ENCODE measurements at places on chromosomes 6 and 20.

DNA sequence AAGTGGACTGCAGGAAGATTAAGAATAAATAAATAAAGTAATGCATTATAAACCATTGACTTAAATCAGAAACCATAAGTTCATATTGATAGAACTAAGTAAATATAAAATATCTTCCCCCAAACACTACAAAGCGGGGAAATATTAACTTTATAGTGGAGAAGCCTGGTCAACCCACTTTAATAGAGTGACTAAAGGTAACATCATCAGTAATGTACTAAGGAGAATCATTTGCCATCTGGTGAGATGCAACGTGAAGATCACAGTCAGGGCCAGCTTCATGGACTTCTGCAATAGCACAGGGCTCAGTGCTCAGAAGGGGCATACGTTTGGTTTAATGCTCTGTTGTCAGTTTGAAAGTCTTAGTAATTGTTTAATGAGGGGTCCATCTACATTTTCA is 58.8 kb upstream of the CD83 start:
- DNase-seq = no peak

DNA sequence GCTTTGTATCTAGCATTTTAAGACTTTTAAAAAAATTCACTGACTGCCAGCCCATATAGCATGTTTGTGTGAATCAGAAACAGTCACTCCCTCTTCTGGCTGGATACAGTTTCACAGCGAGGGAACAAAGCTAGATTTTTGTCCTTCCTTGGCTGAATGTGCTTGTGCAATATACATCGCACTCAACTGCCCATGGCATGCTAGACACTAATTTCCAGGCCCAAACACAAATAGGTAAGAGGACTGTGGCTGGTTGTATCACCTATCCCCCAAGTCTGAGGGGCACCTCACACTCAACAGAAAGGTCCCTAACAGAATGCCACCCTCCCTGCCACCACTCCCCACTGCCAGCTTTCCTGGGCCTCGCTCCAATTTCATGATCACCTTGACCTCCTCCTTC is 16.2 kb upstream of the BLCAP start:
- DNase-seq = no peak

DNA sequence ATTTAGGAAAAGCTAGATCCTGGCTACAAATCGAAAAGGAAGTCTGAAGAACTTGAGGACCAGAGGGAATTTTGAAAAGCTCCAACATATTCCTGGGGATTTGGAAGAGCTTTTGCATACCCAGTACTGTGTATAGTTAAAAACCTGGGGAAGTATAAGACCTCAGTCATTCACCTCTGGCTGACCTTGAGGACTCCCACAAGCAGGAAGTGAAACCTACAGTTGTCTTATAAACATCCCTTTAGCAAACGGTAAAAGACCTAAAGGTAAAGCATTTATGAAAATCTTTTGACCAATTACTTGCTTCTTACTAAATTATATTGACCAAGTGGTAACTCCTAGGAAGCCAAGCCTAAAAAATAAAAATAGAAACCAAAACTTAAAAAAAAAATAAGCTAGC is 175.0 kb downstream of the HAO1 start:
- DNase-seq = no peak

- DNase-seq = no peak
These were observed 7.4 kb upstream of the PCK1 start for GRCh38 chr20:57553376-57554018.

- DNase-seq = no peak
These were observed 122.6 kb upstream of the PHACTR1 start for GRCh38 chr6:12593771-12594529.

DNA sequence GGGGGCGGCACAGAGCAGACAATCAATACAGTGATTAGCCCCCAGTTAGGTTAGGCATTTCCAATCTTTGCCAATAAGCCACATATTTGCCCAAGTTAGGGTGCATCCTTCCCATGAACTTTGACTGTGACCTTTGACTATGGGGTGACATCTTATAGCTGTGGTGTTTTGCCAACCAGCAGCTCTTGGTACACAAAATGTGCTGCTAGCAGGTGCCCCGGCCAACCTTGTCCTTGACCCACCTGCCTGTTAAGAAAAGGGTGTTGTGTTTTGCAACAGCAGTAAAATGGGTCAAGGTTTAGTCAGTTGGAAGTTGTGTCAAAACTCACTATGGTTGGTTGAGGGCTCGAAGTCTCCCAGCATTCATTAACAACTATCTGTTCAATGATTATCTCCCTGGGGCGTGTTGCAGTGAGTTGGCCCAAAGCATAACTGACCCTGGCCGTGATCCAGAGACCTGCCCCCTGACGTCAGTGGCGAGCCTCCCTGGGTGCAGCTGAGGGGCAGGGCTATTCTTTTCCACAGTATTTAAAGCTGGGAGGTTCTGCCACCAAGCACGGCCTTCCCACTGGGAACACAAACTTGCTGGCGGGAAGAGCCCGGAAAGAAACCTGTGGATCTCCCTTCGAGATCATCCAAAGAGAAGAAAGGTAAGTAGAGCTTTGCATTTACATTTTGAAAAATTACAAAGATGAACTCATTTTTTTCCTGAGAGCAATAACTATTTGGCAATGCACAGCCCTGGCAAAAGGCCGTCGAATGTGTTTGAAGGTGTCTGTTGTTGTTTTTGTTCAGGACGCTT is at the start of gene PCK1:
Gene PCK1, plus strand, starts transcription at position 557 of the 802 bp plus-strand sequence. CDS start 302 bp downstream, outside the sequence.
- DNase-seq = no peak

DNA sequence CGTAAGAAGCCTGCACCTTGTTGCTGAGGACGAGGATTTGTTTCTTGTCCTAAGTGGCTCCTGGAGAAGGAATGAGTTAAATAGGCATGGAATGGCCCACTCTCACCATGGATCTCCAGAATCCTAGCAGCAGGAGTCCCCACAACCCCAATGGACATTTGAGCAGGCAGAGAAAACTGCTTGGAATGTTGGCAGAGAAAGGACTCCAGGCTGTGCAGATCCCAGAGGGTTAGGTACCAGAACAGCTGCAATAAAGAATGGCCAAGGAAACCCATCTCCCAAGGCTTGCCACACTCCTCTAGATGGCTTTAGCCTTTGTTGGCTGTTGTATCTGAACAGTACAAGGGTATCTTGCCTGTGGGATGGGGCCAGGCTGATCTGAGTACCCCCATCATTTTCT is 1415.7 kb upstream of the ADGRB3 start:
- DNase-seq = no peak

DNA sequence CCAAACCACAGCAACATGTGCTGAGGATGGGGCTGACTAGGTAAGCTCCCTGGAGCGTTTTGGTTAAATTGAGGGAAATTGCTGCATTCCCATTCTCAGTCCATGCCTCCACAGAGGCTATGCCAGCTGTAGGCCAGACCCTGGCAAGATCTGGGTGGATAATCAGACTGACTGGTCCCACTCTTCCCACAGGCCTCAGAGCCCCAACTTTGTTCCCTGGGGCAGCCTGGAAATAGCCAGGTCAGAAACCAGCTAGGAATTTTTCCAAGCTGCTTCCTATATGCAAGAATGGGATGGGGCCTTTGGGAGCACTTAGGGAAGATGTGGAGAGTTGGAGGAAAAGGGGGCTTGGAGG is 1.5 kb upstream of the VEGFA start:
- DNase-seq = no peak

Measured in A172 (cell line).